ENCODE measurements at places on chromosomes 4 and X.

- DNase-seq: no peak
These were observed 1759.6 kb downstream of the C4orf33 start for GRCh38 chr4:130855533-130855932.

- no peak for DNase-seq
These were observed 686.2 kb upstream of the BOD1L1 start for GRCh38 chr4:14313757-14314156.

GRCh38 chr4:36278789-36279188, 2.6 kb upstream of the DTHD1 start:
- DNase-seq: no peak

DNA sequence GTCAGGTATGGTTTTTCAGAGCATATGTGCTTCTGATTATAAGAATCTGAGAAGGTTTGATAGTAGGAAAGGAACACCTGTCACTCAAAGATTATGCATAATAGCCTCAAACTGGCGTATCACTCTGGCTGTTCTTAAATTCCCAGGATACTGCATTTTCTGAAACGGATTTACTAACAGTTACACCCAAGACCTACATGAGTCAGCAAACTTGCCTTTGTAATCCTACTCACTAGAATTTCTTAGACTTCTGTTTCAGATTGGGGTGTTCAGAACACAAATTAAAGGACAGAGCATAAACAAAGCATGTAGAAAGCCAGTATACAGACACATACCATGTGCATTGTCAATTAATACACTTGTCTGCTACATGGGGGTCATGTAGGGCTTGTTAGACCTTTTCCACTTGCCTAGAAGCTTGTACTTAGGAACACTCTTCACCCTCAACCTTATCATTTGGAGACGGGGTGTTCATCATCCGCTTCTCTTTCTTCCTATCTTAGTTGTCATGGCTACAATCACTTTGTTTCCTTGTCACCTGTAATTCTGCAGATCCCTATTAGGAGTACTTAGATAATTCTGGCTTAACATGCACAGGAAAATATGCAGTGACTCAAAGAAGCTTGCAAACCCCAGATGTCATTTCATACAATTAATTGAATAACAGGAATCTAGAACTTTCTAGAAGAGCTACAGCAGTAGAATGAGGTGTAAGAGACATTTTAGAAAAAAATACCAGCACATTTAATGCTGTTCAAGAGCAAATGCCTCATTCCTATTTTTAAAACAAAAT, 593.0 kb upstream of the TENM3 start:
- no peak for DNase-seq

DNA sequence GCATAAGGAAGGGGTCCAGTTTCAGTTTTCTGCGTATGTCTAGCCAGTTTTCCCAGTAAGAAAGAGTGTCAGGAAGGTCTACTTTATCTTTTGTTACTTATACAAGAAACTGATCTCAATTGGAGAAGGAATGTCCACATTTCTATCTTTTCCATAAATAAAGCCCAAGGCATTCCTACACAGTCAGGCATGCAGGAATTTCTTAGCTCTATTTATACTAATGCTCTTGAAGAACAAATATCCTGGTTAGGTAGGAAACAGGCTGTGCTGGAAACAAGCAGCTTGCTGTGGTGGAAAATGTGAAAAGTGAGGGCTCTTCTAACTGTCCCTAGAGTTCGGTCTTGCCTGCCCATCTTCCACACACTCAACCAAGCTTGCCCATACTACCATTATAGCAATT, 37.9 kb upstream of the PITX2 start:
- DNase-seq: no peak

- DNase-seq: no peak
These were observed 929.5 kb downstream of the DMD start for GRCh38 chrX:32281853-32282252.

GRCh38 chr4:186759990-186760389, 36.3 kb upstream of the FAT1 start:
- no peak for DNase-seq

GRCh38 chr4:59655996-59656395, 1544.1 kb upstream of the ADGRL3 start:
- no peak for DNase-seq

DNA sequence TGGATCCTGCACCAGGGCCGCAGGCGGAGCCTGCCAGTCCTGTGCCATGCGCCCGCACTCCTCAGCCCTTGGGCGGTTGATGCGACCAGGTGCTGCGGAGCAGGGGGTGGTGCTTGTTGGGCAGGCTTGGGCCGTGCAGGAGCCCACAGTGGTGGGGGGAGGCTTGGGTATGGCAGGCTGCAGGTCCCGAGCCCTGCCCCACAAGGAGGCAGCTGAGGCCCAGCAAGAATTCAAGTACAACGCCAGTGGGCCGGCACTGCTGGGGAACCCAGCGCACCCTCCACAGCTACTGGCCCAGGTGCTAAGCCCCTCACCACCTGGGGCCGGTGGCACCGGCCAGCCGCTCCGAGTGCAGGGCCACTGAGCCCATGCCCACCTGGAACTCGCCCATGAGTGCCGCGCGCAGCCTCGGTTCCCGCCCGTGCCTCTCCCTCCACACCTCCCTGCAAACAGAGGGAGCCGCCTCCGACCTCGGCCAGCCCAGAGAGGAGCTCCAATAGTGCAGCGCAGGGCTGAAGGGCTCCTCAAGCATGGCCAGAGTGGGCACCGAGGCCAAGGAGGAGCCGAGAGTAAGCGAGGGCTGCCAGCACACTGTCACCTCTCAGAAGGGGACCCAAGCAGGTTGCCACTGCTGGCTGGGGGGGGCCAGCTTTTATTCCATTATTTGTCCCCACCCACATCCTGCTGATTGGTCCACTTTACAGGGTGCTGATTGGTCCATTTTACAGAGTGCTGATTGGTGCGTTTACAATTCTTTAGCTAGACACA, 339.0 kb upstream of the KLF3 start:
- DNase-seq: no peak

DNA sequence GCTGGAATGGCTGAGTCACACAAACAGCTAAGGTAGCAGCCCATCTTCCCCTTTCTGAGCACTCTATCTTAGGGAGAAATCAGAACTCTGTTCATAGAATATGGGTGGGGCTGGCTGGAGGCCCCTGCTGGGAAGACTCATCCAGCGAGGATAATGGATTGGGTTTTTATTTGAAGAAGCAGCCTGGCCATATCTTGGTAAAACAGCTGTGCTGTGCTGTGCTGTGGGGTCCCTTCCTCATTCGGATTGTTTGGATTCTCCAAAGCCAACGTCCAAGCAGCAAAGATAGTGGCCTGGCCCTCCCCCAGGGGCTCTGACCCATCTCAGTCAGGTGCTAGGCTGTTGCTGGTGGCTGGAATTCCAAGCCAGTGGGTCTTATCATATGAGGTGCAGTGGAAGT, 63.8 kb downstream of the ZNF718 start:
- no peak for DNase-seq

DNA sequence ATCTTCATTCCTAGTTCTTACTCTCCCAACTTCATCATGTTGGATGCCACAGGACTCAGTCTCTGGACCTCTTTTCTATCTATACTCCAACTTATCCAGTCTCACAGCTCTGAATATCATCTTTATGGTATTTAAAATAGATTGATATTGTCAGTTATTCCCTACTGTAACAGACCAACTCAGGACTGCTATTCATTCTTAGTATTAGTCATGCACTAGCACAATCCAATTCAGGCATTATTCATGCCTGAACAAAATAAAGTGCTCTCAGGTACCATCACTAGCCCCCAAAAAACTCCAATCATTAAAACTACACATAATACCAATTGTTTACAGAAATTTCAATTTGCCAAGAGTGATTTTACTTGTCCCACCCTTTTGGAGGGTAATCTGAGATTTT, 37.7 kb downstream of the FRYL start:
- DNase-seq: no peak

- no peak for DNase-seq
These were observed 87.8 kb downstream of the HPGD start for GRCh38 chr4:174434455-174434854.

DNA sequence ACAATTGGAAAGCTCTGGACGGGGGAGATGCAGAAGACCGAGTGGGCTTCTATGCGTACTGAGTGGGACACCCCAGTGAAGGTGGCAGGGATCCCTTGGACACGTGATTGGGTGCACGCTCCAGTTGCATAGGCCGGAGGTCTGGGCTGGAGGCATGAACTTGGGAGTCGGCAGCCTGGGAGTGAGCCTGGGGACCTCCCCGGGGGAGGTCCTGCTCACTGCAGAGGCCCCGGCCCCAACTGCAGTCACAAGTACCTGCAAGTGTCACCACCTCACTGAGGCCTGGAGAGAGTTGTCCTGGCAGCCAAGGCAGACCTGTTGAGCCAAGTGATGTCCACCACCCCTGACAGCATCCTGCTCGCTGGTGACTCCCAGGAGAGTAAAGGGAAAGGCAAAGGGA, 49.3 kb upstream of the HMX1 start:
- no peak for DNase-seq

Data from Panc1 (cell line).